ENCODE measurements at places on chromosomes 1 and 21.

- no peak for DNase-seq
Observed at GRCh38 chr1:173503391-173503790, 26.3 kb downstream of the PRDX6 start.

DNA sequence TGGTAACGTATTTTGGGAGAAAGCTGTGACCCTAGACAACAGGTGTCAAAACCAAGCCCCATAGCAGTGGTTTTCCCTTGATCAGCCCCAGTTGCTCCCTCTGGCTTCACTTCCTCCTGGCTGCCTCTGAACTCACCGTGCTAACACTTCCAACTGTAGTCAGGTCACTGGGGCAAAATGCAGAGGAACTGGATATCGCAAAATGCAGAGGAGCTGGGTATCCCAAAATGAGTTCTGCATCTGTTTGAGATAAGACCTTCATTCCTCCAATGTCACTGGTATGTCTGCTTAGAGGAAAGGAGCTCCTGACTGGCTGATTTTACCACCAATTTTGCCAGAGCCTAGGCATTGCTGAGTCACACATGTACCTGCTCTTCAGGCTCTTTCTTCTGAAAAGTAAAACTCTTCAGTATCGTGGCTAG, 19.6 kb upstream of the TACSTD2 start:
- DNase-seq = no peak

GRCh38 chr1:159023723-159024122, 14.0 kb downstream of the IFI16 start:
- no peak for DNase-seq

GRCh38 chr1:14881775-14882672, 271.5 kb upstream of the TMEM51 start:
- DNase-seq = no peak

GRCh38 chr1:57088653-57089052, 122.8 kb upstream of the C8B start:
- no peak for DNase-seq

- DNase-seq = no peak
Observed at GRCh38 chr1:162878000-162878596, 17.1 kb upstream of the CCDC190 start.

Measured in non-pigmented ciliary epithelial cell (primary cell).